ENCODE measurements at places on chromosomes 6 and 20. TPM values are rescaled to one million over a fixed set of nuclear protein-coding genes. Genes with fewer than 3 reads are reported as not detected.

The PRELID3B gene
- 181 TPM for total RNA-seq

The SRSF12 gene
- total RNA-seq = not detected

The BPI gene
- not detected for total RNA-seq

The ABHD16B gene
- not detected for total RNA-seq

The EEF1A2 gene
- total RNA-seq = 463 TPM

The RPP40 gene
- 29.3 TPM for total RNA-seq

The ANGPT4 gene
- not detected for total RNA-seq

The BTN2A1 gene
- 13.1 TPM for total RNA-seq

The EDN1 gene
- 25.6 TPM for total RNA-seq

The FILIP1 gene
- not detected for total RNA-seq

The MICA gene
- 35.0 TPM for total RNA-seq

The BFSP1 gene
- 2.7 TPM for total RNA-seq

The MDFI gene
- total RNA-seq = 96.4 TPM

The PRR3 gene
- 4.8 TPM for total RNA-seq

The ISM1 gene
- not detected for total RNA-seq

The KCNG1 gene
- total RNA-seq = 61.5 TPM

The OOEP gene
- total RNA-seq = not detected

The THEMIS gene
- not detected for total RNA-seq

The SNAP91 gene
- total RNA-seq = not detected

The SIRPG gene
- not detected for total RNA-seq

The ZSCAN12 gene
- 0.58 TPM for total RNA-seq

The CHRNA4 gene
- total RNA-seq = not detected

The CMTR1 gene
- 36.4 TPM for total RNA-seq

The OPRL1 gene
- total RNA-seq = 7.4 TPM

The ULBP2 gene
- 5.8 TPM for total RNA-seq

The MCCD1 gene
- not detected for total RNA-seq

The MAPK13 gene
- total RNA-seq = 41.4 TPM

The PDE7B gene
- not detected for total RNA-seq

The CENPW gene
- 28.9 TPM for total RNA-seq

The CCN2 gene
- 33.2 TPM for total RNA-seq

The SEL1L2 gene
- not detected for total RNA-seq

The PTCRA gene
- total RNA-seq = not detected

The DZANK1 gene
- 2.6 TPM for total RNA-seq

The IFT52 gene
- 22.9 TPM for total RNA-seq

The FAM162B gene
- total RNA-seq = not detected

The COL11A2 gene
- total RNA-seq = 0.63 TPM

The HCK gene
- not detected for total RNA-seq

All from PC-3 (cell line).